ENCODE measurements at places on chromosomes 6 and 20.

- no peak for DNase-seq
Measured at GRCh38 chr20:46967646-46968045, 73.0 kb downstream of the EYA2 start.

GRCh38 chr20:21574443-21574842, 60.6 kb upstream of the NKX2-2 start:
- DNase-seq: no peak

DNA sequence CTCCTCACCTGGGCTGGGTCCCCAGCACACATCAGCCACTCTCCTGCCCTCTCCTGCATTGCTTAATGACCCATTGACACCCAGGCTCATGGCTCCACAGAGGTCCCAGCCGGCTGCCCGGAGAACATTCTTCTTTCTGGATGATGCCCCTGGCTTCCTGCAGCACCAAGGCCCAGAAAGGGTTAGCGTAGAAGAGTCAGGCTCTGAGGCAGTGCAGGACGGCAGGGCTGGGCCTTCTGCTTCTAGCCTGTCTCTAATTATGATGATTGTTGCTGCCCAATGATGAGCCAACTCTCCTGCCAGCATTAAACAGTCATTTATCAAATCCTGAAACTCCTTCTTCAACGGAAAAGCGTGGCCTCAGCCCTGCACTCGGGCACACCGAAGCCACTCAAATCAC, 66.4 kb downstream of the ZNF217 start:
- DNase-seq: no peak

DNA sequence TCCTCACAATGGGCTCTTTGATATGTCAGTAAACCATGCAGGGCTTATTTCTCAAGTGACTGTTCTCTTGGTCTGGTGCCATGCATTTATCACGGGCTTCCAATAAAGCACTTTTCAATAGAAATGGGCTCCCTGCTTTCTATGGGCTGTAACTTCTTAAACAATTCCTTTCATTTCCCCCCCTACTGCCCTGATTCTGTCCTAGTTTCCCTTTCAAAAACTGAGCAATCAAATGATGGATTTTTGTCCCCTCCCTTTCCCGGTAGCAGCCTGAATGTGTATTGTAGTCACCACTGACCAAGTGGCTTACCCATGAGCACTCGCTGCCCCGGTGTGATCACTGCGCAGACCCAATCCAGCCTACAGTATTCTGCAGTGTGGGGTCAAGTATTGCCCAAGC, 13.9 kb downstream of the RPS10 start:
- no peak for DNase-seq

- DNase-seq: no peak
Measured at GRCh38 chr6:157432231-157432891, 51.4 kb downstream of the ZDHHC14 start.

- DNase-seq: no peak
Measured at GRCh38 chr6:136752554-136752953, 39.7 kb downstream of the MAP3K5 start.

DNA sequence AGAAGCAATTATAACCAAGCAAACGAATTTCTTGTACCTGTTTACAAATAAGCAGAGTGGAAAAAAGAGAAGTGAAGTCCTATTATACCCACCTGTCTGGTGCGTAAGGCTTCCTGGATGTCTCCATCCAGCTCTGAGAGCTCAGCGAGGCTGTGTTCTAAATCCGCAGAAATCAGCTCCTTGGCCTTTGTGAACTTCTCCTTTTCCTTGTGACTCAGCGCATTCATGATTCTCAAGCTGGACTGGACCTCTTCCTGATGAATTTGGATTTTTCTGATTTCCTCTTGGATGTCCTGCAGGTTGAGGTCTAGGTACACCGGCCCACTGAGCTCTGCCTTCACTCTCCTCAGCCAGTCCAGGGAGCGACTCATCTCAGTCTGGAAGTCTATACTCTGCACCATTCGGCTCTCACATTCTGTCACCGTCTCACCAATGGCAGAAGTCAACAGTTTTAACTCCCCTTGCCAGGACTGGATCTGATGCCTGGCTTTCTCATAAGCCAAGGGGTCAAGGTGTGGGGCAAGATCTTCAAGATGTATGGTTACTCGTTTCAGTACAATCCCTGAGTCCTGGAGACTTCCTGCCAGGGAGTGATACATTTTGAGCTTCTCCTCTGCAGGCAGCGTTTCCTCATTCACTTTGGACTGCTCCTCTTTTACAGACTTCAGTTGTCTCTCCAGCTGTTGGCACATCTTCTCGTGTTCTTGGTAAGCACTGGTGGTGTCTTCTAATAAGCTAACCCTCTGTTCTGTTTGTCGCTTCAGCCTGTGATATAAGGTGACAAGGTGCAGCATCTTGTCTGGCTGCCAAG, 307.3 kb downstream of the SYNE1 start:
- no peak for DNase-seq

GRCh38 chr6:37535759-37536490, 36.2 kb upstream of the CCDC167 start:
- DNase-seq: no peak

DNA sequence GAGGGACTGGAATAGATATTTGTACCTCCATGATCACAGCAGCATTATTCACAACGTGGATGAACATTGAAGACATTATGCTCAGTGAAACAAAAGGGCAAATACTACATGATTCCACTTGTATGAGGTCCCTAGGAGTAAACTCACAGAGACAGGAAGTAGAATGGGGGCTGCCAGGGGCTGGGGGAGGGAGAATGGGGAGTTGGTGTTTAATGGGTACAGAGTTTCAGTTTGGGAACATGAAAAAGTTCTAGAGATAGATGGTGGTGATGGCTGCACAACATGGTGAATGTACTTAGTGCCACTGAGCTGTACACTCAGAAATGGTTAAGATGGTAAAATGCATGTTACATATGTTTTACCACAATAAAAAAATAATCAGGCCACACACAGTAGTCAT, 164.3 kb upstream of the RREB1 start:
- no peak for DNase-seq

- peak; percentile 75 for DNase-seq
Measured at GRCh38 chr20:59006167-59006863, 739 bp downstream of the CTSZ start.

- peak; percentile 96 for DNase-seq
Measured at GRCh38 chr6:13302751-13303667, 25.3 kb downstream of the TBC1D7 start.

DNA sequence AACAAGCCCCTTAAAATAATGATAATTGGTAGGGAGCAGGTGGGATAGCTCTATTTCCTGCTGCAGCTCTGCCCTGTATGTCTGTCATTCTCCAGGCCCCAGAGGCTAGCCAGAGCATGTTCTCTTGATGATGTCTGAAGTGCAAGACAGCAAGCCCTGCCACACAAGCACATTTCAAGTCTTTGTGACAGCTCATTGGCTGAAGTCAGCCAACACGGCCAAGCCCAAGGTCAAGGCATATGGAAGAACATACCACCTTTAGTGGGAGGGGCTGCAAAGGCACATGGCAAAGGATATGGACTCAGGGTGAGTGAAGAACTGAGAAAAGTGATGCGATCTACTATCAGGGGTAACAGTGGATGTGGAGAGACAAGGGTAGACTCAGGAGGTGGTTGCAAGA, 116.1 kb downstream of the PRND start:
- DNase-seq: no peak

GRCh38 chr6:113610377-113610988, 246.7 kb upstream of the MARCKS start:
- DNase-seq: no peak

DNA sequence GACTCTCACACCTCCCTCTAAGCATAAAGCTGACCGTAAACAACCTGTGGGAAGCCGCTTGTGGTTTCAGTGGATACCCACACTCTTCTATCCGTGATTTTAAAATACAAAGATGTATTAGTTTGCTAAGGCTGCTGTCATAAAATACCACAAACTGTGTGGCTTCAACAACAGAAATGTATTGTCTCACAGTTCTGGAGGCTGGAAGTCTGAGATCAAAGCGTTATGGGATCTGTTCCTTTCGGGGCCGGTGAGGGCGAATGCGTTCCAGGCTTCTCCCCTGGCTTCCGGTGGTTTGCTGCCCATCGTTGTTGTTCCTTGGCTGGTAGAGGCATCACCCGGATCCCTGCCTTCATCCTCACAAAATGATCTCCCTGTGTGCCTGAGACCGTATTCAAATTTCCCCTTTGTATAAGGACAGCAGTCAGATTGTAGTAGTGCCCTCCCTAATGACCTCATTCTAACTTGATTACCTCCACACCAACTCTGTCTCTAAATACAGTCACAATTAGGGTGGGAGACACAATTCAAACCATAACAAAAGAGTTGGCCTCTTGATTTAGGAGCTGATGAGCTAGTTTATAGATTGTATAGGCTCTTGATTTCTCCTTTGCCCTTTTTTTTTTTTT, 210.6 kb upstream of the SOX4 start:
- no peak for DNase-seq

DNA sequence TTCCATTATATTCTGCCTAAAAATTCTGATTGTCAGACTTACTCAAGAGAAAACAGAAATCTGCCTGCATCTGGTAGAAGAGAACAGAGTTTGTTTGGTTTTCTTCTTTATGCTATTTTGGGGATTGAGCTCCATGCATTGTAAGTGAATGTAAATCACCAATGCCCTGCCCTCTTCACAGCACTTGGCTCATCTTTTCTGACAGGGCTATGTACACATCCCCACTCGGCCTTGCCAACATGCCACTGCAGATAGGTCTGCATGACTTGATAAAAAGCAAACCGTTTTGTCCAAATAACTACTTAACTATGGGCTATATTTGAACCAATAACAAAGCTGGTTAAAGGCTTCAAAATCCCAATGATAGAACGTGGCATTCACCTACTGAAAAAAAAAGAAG, 117.7 kb downstream of the IBTK start:
- no peak for DNase-seq

- no peak for DNase-seq
Measured at GRCh38 chr6:151300267-151300991, 60.7 kb downstream of the AKAP12 start.

DNA sequence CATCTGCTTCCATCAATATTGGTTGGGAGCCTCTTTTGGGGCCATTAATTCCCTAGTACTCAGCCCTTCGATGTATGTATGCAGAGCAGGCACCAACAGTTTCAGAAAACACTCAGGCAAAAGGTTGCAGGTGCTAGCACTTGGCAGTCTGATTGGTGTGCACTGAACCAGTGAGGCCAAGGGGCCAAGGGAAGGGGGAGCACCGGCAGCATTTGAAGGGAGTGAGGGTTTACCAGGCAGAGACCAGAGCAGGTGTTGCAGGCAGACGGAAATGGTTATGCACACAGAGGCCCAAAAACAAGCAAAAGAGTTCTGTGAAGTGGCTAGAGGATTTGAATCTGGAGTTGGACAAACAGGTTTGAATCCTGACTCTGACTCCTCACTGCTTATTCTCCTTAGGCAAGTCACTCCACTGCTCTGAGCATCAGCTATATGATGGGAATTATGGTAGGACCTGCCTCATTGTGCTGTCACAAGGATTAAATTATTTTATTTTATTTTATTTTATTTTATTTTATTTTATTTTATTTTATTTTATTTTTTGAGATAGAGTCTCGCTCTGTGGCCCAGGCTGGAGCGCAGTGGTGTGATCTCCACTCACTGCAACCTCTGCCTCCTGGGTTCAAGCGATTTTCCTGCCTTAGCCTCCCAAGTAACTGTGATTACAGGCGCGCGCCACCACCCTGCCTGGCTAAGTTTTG, 58.1 kb upstream of the SHLD1 start:
- no peak for DNase-seq

GRCh38 chr20:59437601-59438031, 137.2 kb downstream of the EDN3 start:
- DNase-seq: no peak

GRCh38 chr6:98946879-98947410, 801 bp downstream of the FBXL4 start:
- DNase-seq: no peak

GRCh38 chr20:5936238-5936637, 14.1 kb downstream of the TRMT6 start:
- DNase-seq: no peak

- DNase-seq: no peak
Measured at GRCh38 chr6:11333132-11333849, 100.8 kb upstream of the NEDD9 start.

DNA sequence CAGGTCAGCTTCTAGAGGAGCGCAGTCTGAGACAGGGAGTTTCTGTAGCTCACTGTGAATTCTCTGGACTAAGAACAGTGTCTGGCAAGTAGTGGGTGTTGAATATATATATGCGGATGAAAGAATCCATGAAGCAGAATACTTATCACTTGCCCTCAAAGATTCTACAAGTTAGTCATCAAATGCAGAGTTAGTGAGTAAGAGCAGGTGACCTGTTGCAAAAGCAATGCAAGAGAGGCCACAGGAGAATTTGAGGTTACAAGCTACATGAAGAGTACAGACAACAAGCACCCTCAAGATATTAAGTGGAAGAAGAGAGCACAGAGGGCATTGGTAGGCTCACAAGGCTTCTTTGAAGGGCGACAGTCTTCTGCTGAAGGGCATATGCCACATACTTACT, 103.4 kb upstream of the BTBD3 start:
- DNase-seq: peak; percentile 13

- DNase-seq: no peak
Measured at GRCh38 chr6:67221226-67221625, 1413.9 kb upstream of the ADGRB3 start.

GRCh38 chr20:47117773-47118172, 223.1 kb downstream of the EYA2 start:
- DNase-seq: no peak

DNA sequence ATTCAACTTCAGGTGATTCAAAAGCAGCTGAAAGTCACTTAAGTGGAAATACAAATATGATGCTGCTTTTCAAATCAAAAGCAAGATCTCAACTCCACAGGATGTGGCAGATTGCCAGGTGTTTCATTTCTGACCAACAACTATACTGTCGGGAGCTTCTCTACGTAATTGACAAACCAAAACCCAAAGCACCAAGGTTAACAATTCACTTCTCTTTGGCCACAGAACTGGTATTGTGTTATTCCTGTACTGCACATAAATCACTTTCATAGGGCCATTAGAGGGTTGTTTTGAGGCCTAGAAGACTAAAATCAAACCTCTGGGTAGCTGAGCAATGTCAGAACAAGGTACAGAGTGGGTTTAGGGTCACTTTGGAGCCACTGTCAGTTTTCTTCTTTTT, 169.7 kb downstream of the HAO1 start:
- no peak for DNase-seq

GRCh38 chr6:154358019-154358545, 1.5 kb upstream of the IPCEF1 start:
- DNase-seq: no peak

- no peak for DNase-seq
Measured at GRCh38 chr20:53786445-53787267, 193.0 kb upstream of the ZNF217 start.

GRCh38 chr20:53231061-53231460, 258.9 kb downstream of the TSHZ2 start:
- no peak for DNase-seq

DNA sequence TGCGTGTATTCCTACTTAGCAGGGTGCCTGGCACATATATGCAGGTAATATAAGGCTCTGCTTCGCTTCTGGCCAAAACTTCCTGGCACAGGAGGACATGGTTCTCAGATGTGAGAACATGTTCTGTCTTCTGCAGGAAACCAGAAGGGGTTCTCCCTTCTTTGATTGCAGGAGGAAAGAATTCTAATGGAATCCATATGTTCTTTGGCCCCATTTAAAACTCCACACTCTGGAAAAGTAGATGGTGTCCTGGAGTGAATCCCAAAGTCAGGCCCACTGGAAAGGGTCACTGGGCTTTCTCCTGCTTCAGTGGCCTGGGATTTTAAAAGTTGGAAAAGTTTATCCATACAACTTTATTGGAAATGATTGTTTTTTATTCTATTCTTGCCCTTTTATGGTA, 16.4 kb upstream of the CYP24A1 start:
- DNase-seq: no peak
